NCI-H1930 (cell line): ENCODE measurements at places on chromosomes 3 and 15.

DNA sequence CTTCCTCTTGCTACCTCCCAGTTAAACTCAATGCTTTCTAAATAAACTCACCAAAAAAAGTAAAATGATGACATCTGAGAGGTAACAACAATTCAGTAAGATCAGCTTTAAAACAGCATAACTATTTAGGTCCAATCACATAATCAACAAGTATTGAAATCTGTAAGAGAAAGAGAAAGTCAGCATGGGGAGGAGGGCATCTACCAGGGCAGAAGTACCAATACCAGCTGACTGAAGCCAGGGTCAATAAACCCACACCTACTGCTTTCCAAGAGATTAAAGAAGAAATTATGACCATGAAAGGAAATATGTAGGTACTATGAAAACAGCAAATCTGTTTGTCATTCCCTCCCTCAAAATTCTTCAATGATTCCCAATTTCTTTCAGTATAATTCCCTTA is 42.2 kb upstream of the IGF2BP2 start:
- DNase-seq = no peak

DNA sequence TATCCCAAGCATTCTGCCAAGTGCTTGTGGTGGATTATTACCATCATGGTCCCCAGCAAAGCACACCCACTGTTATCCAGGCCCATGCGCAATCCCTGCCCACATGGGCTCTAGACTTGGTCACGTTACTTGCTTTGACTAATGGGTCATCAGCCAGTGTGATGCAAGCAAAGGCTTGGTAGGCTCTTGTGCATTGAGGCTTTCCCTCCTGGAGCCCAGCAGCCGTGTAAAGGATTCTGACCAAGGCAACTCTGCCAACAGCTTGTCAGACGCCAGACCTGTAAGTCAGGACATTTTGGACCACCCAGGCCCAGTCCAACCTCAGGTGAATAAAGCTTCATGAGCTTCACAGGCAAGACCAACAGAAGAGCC is 93.9 kb downstream of the ABHD5 start:
- no peak for DNase-seq

- no peak for DNase-seq
Measured at GRCh38 chr3:98791341-98792325, 28.5 kb downstream of the ST3GAL6 start.

DNA sequence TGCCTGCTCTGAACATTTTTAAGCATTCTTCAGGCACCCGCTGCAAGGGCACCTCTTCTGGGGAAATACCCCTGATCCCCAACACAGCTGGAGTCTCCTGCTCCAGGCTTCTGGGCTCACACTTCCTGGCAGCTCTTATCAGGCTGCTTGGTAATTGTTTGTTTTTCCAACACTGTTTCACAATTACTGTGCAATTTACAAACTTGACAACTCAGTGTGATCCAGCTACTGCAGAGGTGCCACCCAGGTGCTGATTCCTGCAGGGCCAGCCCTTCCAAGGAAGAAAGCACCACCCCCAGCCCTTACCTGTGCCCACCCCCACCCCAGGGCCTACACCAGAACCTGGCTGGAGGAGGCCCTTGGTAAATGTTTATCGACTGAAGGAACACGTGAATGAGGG is 66.5 kb downstream of the MAGEF1 start:
- no peak for DNase-seq

- DNase-seq = no peak
Measured at GRCh38 chr3:137300703-137301102, 342.9 kb downstream of the IL20RB start.

- DNase-seq = no peak
Measured at GRCh38 chr15:59299929-59300617, 72.6 kb downstream of the MYO1E start.

GRCh38 chr3:167743799-167744198 is 8.3 kb downstream of the SERPINI1 start:
- DNase-seq = no peak

DNA sequence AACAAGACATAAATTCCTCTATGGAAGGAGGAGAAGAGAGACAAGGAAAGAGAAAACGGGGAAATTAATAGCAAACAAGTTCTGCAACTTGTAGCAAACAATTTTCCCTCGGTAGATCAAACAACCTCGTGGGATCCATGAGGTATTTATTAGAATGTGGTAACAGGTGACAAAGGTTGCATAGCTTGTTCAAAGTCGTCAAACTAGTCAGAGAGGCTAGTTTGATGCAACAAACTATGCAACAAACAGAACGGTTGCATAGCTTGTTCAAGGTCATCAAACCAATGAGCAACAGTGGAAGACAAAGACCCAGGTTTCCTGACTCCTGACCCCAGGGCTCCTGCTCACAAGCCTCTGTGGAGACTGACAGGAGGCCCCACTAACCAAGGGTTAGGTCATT is 20.7 kb downstream of the MB21D2 start:
- no peak for DNase-seq

GRCh38 chr3:129793942-129794310 is 99.6 kb downstream of the TMCC1 start:
- no peak for DNase-seq

GRCh38 chr15:96312641-96313335 is 17.7 kb upstream of the NR2F2 start:
- DNase-seq = no peak

DNA sequence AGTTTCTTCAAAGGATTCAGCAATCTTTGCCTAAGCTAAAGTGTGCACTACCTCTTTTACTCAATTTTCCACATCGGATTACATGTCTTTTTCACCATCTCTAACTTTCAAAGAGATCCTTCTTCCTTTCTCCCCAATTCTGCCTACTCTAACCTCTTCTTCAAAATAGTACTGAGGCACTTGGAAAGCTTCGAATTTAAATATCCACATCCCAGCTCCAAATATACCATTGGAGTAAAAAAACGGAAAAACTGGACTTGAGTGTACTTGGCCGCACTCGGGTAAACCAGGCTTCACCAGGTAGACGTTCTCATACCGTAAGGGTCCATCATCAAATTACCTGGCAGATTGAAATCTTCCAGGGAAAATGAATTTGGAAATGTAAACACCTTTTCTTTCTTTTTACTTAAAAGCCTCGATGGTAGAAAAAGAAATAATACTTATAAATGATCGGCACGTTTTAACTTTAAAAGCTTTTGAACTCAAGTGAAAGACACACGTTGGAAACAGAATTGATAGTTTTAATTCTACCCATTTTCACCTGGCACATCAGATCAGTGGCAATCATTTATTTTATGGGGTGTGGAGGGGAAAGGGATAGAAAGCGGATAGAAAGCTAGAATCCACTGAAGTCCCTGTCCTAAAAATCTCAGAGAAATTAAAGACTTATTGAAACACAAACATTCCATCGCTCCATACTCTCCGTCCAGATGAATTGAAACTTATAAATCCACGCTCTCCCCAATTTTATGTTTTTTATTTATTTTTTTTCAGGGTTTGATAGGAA is 8.2 kb upstream of the MEIS2 start:
- no peak for DNase-seq

GRCh38 chr15:95761501-95762165 is 568.9 kb upstream of the NR2F2 start:
- no peak for DNase-seq

- DNase-seq = no peak
Measured at GRCh38 chr15:33191591-33191990, 2.9 kb downstream of the FMN1 start.

DNA sequence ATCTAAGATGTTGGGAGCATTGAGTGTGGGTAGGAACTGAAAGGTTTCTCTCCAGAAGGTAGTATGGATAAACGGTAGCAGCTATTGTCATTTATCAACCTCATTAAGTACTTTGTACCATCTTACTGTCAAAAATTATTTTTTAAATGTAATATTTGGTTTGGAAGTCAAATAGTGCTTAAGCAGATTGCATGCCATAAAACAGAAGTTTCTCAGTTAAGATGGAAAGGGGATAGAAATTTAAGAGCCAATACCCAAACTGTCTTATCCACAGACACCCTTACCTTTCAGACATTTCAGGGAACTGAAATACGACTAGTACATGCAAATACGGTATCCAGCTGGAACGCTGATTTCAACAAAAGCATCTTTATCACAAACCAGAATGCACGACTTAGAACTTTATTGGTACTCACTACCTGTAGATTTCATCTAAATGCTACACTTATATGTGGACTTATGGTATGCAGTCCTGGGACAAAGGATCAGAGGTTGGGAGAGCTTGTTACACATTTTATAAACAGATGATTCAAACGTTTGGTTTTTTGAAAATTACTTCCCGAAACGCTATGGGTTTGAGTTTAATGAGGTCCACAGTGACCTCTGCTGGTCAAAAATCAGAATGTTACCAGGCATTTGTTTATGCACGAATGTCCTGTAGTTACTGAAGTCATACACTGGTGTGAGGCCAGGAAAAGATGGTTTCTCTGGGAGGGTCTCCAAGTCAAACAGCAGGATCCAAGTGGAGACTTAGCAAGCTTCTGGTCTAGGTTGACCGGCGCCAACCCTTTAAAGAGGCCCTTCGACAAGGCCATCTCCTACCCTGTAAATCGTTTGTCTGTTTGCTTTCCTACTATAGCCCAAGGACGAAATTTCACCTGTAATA is 45.7 kb upstream of the DUT start:
- DNase-seq = peak; percentile 20

GRCh38 chr3:178386880-178387279 is 149.4 kb upstream of the KCNMB2 start:
- DNase-seq = no peak

- DNase-seq = no peak
Measured at GRCh38 chr3:72320955-72321303, 527.3 kb downstream of the SHQ1 start.

GRCh38 chr15:80384432-80384831 is 19.8 kb upstream of the ARNT2 start:
- no peak for DNase-seq

- no peak for DNase-seq
Measured at GRCh38 chr3:57952208-57952631, 56.0 kb upstream of the FLNB start.

DNA sequence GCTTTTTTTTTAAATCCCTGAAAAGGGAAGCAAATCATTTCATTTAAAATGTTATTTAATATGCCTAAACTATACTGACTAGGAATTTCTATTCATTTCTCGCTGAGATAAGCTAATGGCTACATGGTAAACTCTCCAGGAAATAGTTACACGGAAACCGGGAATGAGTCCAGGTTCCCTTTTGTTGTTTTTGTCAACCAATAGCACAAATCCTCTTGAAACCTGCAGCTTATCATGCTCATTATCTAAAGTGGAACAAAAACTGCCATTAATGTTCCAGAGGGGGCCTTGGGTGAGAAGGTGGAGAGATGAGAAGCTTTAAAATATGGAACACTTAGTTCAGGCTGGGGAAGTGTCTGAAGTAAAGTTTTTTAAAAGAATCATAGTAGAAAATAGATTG is 113.5 kb upstream of the ALCAM start:
- DNase-seq = no peak

- DNase-seq = no peak
Measured at GRCh38 chr15:92291900-92292299, 101.8 kb upstream of the ST8SIA2 start.

GRCh38 chr3:129481766-129482332 is 41.8 kb downstream of the IFT122 start:
- no peak for DNase-seq

DNA sequence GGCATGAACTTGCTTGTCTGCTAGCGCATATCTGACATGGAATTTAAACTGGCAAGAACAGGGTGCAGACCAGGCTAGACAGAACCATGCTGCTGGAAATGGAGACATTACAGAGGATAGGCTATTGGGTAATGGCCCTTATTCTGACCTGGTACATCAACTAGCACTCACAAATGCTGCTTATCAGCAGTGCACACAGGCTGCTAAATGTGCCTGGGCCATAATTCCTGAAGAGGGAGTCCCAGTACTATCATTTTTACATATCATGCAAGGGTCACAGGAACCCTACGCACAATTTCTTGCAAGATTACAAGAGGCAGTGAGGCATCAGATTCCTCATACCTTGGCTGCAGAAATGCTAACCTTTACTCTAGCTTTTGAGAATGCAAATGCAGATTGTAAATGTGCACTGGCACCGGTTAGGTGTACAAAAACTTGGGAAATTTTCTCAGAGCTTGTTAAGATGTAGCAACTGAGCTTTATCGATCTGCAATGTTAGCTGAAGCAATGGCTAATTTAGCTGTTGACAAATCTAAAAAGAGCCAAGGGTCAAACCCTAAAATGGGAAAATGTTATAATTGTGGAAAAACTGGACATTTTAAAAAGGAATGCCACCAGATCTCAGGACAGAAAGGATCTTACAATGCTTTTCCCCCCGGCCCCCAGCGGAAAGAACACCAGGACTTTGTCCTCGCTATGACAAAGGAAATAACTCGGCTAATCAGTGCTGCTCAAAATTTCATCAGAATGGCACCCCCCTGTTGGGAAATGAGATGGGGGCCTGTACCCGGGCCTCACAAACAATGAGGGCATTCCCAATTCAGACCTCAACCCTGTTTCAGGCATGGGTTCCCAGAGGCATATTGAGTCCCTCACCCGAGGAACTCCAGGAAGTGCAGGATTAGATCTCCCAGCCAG is 21.1 kb downstream of the CCRL2 start:
- no peak for DNase-seq

DNA sequence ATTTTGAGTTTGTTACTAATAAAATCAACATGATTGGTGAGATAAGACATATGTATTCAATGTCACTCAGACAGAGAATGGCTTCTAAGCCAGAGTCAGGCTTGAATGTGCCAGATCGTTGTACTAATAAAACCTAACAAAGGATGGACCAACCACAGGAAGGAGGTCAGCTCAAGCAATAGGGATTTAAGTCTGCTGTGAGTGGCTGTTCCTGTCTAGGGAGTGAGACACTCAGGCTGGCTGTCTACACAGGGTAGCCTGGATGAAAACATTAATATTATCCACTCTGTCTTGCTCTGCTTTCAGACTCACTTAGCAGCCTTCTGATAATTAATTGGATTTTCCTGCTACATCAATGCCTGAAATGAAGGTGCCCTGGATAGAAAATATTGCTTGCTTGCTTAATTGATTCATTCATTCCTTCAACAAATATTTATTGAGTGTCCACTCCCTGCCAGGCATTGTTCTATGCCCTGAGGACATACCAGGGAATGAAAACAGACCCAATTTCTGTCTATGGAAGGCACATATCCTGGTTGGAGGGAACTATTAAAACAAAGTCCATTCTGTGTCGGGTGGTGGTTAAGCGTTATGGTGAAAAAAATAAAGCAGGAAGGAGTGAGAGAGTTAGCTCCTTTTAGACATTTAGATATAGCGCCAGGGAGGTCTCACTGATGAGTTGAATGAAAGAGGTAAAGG is 239.4 kb downstream of the CHST2 start:
- DNase-seq = no peak

GRCh38 chr3:16551342-16551976 is 38.0 kb upstream of the RFTN1 start:
- DNase-seq = no peak
